ENCODE measurements at places on chromosomes 16 and 17. TPM values are rescaled to one million over a fixed set of nuclear protein-coding genes. Genes with fewer than 3 reads are reported as not detected.

Gene CHST6
- total RNA-seq: 9.7 TPM

Gene XYLT1
- 7.6 TPM for total RNA-seq

Gene WSCD1
- total RNA-seq: 52.2 TPM

Gene NBR1
- total RNA-seq: 44.2 TPM

Gene TRIM47
- total RNA-seq: 14.1 TPM

Gene CCL11
- not detected for total RNA-seq

Gene ABI3
- total RNA-seq: 2.7 TPM

Gene SNAI3
- 2.9 TPM for total RNA-seq

Gene TMEM235
- not detected for total RNA-seq

Gene GAST
- total RNA-seq: not detected

Gene KIFC3
- 20.4 TPM for total RNA-seq

Gene KRT31
- total RNA-seq: not detected

Gene ARHGAP23
- total RNA-seq: 17.2 TPM

Gene LGALS9B
- total RNA-seq: not detected

Gene CRYBA1
- not detected for total RNA-seq

Gene CHAD
- total RNA-seq: not detected

Gene ZFHX3
- total RNA-seq: 1.2 TPM

Gene SCIMP
- total RNA-seq: not detected

Gene SPATA32
- total RNA-seq: 0.24 TPM

Gene EFCAB3
- total RNA-seq: not detected

Gene ENKD1
- 7.0 TPM for total RNA-seq

Gene UNC13D
- total RNA-seq: 7.2 TPM

Gene TEX14
- total RNA-seq: 0.33 TPM

Data from H7 (cell line).